IMR-90 (cell line): ENCODE measurements at places on chromosomes 11 and 22. TPM values are rescaled to one million over a fixed set of nuclear protein-coding genes. Genes with fewer than 3 reads are reported as not detected.
A peak's percentile ranks its signal among the peaks of the same experiment; 100 is the strongest.

MFNG gene
- not detected in 2 replicates for total RNA-seq

C11orf91 gene
- not detected in 2 replicates for total RNA-seq

NFAM1 gene
- total RNA-seq = not detected in 2 replicates

MRPL17 gene
- 65.8 and 70.3 TPM in 2 replicates for total RNA-seq

NDUFS3 gene
- 77.1 and 79.7 TPM in 2 replicates for total RNA-seq

OR10A4 gene
- total RNA-seq = not detected in 2 replicates

TMEM86A gene
- total RNA-seq = 0.28 and 0.36 TPM in 2 replicates

PRR33 gene
- total RNA-seq = not detected in 2 replicates

DNA sequence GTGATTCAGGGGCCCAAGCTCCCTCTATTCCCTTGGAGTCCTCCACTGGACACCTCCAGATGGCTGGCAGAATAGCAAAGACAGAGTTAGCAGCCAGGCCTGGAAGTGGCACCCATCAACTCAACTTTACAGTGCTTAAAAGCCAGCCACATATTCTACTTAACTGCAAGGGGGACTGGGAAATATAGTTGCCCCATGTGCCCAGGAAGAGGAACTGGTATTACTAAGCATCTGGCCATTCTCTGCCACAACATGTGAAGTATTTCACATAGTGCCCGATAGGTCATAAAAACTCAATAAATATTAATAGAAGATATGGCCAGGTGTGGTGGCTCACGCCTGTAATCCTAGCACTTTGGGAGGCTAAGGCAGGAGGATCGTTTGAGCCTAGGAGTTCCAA is 5.5 kb upstream of the IL10RA start:
- H3K27me3 ChIP-seq = peaks cover 2% of the 10 kb centered on the region
- H3K36me3 ChIP-seq = no peaks in the 10 kb centered on the region
- H3K27ac ChIP-seq = no peak overlapping the region
- no peak overlapping the region for H3K4me3 ChIP-seq
- no peaks in the 10 kb centered on the region for H3K4me1 ChIP-seq

DNA sequence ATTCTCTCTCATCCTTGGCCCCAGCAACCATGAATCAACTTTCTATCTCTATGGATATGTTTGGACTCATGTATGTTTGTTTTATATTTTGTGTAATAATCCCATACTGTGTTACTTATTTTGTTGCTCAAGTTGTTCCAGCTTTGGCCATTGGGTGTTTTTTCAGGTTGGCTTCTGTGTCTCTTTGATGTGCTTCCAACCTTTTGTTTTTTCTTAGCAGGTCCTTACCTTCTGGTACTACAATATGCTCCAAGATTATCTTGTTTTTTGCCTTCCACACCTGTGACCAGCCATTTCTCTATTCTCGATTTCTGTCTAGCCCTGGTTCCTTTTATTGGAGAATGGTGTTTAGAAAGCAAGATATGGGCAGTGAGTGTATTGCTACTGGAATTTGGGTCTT is 14.2 kb downstream of the GVQW3 start:
- no peaks in the 10 kb centered on the region for H3K4me1 ChIP-seq
- DNase-seq = no peak
- H3K27me3 ChIP-seq = no peaks in the 10 kb centered on the region
- no peaks in the 10 kb centered on the region for H3K36me3 ChIP-seq

DNA sequence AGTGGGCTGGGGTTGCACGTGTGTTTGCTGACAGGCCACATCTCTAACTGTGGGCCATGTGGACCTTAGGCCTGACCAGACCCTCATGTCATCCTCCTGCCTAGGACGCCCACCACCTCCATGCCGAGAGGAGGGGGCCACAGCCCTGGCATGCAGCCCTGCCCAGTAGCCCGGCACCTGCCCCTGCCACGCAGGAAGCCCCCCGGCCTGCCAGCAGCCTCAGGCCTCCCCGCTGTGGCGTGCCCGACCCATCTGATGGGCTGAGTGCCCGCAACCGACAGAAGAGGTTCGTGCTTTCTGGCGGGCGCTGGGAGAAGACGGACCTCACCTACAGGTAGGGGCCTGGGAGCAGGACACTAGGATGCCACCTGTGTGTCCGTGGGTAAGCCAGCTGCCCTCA is 6.4 kb downstream of the MMP11 start:
- H3K36me3 ChIP-seq = no peaks in the 10 kb centered on the region
- H3K4me1 ChIP-seq = peaks cover 24% of the 10 kb centered on the region

DNA sequence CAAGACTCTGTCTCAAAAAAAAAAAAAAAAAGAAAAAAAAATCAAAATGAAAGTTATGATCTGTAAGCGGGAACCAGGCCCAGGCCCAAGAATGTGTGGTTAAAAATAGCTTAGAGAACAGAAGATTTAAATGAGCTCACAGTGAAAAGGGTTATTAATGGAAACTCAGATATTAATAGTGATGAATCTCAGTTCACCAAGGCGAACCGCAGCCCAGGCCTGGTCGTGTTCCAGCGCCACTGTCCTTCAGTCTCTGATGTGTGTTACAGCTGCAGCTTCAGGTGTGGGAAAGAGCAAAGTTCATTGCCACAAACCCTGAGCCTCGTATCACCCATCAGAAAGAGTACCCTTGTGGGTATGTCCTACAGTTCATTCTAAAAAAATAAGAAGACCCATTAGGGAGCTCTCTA is 107.1 kb downstream of the GAB2 start:
- H3K36me3 ChIP-seq = no peaks in the 10 kb centered on the region
- H3K27me3 ChIP-seq = no peaks in the 10 kb centered on the region
- H3K4me1 ChIP-seq = peaks cover 8% of the 10 kb centered on the region
- DNase-seq = peak; percentile 35

DNA sequence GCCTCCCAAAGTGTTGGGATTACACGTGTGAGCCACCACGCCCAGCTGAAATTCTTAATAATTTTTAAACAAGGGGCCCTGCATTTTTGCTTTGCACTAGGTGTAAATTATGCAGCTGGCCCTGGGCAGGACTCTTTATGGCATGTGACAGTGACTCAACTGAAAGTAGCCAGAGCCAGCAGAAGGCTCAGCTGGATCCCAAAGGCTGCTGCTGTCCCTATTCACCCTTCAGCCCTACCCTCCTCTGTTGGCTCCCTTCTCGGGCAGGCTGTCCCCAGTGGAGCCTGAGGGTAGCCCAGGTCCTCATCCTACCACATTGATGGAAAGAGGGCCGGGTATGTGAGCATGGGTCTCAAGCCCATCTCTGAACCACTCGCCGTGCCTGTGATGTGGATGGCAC is 45.6 kb downstream of the CD82 start:
- no peak overlapping the region for H3K4me3 ChIP-seq
- DNase-seq = no peak
- peaks cover 24% of the 10 kb centered on the region for H3K4me1 ChIP-seq
- H3K27ac ChIP-seq = no peak overlapping the region

- no peaks in the 10 kb centered on the region for H3K36me3 ChIP-seq
- no peaks in the 10 kb centered on the region for H3K27me3 ChIP-seq
- no peak for DNase-seq
- H3K27ac ChIP-seq = no peak overlapping the region
- H3K4me1 ChIP-seq = no peaks in the 10 kb centered on the region
These were observed 297.2 kb upstream of the ANO5 start for GRCh38 chr11:21895686-21896085.

DNA sequence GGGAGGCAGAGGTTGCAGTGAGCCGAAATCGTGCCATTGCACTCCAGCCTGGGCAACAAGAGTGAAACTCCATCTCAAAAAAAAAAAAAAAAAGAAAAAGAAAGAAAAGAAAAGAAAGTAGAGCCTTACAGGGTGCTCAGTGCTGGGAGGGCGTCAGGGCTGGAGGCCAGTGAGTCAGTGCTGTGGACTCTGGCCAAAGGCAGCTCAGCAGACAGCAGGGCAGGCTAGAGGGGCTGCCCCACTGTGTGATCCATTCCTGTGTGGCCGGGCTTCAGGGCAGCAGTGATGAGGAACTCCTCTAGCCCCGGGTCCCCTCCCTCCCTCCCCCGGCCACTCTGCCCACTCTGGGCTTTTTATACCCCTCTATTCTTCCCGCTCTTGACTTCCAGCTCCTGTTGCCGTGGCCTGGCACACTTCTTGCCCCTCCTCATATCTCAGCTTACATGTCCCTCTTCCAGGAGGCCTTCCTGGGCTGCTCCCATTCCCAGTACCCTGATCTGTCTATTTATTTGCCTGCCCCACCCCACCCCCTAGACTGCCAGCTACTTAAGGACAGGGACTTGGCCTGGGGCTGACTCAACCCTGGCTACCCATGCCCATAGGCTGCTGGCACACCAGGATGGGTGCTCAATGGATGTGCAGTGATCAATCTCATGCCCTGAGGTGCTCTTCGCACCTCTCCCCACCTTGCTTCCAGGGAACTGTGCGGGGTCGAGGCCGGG is 10.1 kb downstream of the SYT12 start:
- peak overlapping the region; percentile 62 for H3K27ac ChIP-seq
- no peaks in the 10 kb centered on the region for H3K36me3 ChIP-seq
- peak; percentile 94 for DNase-seq
- H3K27me3 ChIP-seq = 0 out of 2 replicates have a peak, but pooled peaks cover 2% of the 10 kb centered on the region
- H3K4me3 ChIP-seq = no peak overlapping the region
- H3K4me1 ChIP-seq = peaks cover 16% of the 10 kb centered on the region

DNA sequence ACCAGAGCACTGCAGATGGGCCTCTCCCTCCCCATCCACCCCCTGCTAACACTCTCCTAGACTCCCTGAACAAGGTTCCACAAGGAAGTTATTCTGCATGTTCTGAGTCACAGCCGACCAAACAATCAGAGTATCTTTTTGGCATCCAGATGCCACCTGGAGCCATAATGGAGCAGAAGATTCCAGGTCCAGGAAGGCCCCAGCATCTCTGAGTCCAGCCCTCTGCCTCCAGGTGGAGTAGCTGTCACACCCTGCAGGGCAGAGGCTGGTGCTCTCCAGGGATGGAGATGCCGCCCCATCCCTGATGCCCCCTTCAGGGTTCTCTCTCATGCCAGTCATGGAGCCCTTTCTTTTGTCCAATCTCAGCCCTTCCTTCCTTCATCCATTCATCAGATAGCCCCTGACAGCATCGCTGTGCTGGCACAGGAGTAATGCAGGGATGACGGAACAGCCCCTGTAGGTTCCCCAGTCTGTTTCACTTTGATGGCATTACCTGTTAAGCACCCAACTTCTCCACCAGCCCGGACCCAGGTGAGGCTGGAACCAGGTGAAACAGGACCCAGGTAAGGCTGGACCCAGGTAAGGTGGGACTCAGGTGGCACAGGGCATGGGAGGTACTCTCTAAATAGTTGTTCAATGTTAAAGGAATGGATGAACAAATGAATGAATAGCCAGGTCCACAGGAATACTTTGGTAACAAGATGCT is 20.1 kb upstream of the TSKU start:
- peaks cover 15% of the 10 kb centered on the region for H3K27me3 ChIP-seq
- H3K4me3 ChIP-seq = no peak overlapping the region
- no peak for DNase-seq
- no peak overlapping the region for H3K27ac ChIP-seq
- H3K36me3 ChIP-seq = no peaks in the 10 kb centered on the region

DNA sequence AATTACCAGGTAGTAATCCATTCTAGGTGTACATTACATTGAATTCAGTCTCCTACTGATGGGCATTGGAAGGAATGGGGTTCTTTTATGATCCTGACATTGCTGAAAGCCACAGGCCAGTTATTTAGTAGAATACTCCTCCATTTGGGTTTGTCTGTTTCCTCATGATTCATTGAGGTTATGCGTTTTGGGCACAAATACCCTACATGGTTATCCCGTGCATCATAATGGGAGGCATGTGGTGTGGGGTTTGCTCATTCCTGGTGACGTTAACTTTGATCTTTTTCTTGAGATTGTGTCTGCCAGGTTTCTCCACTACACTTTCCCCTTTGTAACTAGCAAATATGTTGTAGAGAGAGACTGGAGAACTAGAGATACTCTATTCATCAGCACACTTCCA is 5.5 kb downstream of the FOLR3 start:
- H3K4me3 ChIP-seq = no peak overlapping the region
- H3K4me1 ChIP-seq = peaks cover 15% of the 10 kb centered on the region
- no peaks in the 10 kb centered on the region for H3K36me3 ChIP-seq
- peak overlapping the region; percentile 68 for H3K27ac ChIP-seq
- H3K27me3 ChIP-seq = no peaks in the 10 kb centered on the region

GRCh38 chr11:135033540-135033939 is 621.5 kb upstream of the B3GAT1 start:
- no peaks in the 10 kb centered on the region for H3K27me3 ChIP-seq
- H3K4me1 ChIP-seq = no peaks in the 10 kb centered on the region
- H3K36me3 ChIP-seq = no peaks in the 10 kb centered on the region
- no peak overlapping the region for H3K4me3 ChIP-seq
- H3K27ac ChIP-seq = no peak overlapping the region
- DNase-seq = no peak

GRCh38 chr11:65997286-65997685 is 4.7 kb downstream of the EIF1AD start:
- no peaks in the 10 kb centered on the region for H3K27me3 ChIP-seq
- no peaks in the 10 kb centered on the region for H3K4me1 ChIP-seq
- no peak for DNase-seq
- H3K36me3 ChIP-seq = peaks cover 30% of the 10 kb centered on the region
- no peak overlapping the region for H3K27ac ChIP-seq

DNA sequence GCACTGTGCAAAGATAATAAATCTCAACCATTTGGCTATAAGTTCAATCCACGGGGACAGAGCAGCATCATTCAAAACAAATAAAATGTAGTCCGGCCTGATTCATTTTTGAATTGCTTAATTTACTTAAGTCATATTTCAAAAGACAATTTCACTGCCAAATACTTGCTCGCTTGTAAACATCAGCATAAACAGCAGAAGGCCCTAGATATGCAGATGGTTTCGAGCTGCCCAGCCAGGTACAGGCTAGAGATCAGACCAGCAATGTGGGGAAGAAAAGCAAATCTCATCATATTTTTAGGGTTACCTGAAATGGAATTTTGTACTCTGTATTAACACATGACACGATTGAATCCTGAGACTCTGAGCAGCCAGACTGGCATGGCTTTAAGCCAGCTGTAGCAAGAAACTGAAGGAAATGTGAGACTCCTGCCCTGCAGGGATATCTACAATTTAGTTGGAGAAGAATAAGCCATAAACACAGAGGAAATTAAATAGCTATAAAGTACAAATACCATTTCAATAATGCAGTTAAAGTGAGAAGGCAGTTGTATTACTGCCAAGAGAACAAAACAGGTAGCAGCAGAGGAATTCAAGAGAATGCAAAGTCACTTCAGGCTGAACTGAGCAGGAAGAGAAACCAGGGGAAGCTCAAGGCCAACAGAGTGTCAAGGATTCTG is 440.3 kb downstream of the ETS1 start:
- DNase-seq = no peak
- no peaks in the 10 kb centered on the region for H3K36me3 ChIP-seq
- H3K4me1 ChIP-seq = no peaks in the 10 kb centered on the region
- H3K27ac ChIP-seq = no peak overlapping the region
- peaks cover 33% of the 10 kb centered on the region for H3K27me3 ChIP-seq
- H3K4me3 ChIP-seq = no peak overlapping the region
